ENCODE measurements at places on chromosomes 12 and 14.

DNA sequence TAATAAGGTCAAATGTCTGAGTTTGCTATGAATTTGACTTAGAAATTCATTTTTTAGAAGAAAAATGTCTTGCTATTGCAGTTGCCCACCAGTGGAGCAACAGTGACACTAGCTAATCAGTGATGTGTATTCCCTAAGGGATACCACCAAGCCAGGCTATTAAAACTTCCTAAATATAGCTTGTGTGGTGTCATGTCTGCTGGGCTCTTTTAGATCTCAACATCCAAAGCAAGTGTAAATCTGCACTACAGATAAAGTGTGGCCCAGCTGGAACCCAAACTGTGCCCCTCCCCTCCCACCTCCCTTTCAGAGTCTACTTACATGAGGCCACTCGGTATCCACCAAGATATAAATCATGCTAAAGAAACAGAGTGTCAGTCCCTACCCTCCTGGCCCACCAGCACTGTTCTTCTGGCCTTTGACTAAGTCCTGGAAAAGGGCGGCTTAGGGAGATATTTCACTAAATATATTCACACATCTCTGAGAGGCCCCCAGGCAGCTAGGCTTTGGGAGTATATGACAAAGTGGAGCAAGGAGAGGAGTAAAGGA is 53.8 kb downstream of the SLC35F4 start:
- no peak for DNase-seq

- no peak for DNase-seq
These were observed 366.4 kb downstream of the ETNK1 start for GRCh38 chr12:22991250-22991844.

DNA sequence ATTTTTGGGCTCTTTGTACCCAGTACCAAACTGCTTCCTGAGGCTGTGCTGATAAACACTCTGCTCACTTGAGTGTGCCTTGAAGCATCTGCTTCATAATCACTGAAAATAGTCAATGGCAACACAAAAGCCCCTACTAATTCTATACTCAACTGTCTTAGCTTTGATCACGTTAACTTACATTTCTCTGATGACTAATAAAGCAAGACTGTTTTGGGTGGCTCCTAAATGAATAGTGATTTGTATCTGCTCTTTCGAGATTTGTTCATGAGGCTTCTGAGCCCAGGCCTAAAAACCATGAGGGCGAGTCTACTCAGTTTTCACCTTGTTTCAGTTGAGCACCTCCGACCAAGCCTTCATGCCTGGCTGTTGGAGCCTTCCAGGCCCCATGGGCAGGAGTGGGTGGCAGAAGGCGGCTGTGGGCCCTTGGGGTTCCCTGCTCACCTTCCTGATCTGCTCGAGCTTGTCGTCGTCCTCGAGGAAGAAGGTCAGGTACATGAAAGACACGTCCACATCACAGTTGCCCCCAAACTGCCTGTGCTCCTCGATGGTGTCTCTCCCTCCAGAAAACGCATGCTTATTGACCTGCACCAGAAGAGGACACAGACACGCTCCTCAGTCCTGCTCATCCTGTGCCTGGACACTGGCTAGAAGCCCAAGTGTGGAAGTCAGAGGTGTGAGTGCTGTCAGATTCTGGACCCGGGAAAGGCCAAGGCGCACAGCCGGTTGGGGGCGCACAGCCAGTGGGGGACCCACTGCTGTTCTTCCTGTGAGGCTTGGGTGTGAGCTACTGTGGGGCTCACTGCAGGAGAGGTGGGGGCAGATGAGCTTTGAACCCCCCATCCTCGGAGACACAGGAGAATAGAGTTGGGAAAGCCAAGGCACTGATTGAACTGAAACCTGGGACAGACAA is 13.7 kb downstream of the SLC25A47 start:
- DNase-seq: no peak

GRCh38 chr12:2673966-2674810 is 120.6 kb upstream of the FKBP4 start:
- DNase-seq: no peak

GRCh38 chr14:37061697-37062096 is 110.7 kb downstream of the SLC25A21 start:
- no peak for DNase-seq

GRCh38 chr12:130835011-130835410 is 4.0 kb downstream of the STX2 start:
- no peak for DNase-seq

GRCh38 chr12:43098071-43098470 is 453.9 kb downstream of the ADAMTS20 start:
- no peak for DNase-seq

DNA sequence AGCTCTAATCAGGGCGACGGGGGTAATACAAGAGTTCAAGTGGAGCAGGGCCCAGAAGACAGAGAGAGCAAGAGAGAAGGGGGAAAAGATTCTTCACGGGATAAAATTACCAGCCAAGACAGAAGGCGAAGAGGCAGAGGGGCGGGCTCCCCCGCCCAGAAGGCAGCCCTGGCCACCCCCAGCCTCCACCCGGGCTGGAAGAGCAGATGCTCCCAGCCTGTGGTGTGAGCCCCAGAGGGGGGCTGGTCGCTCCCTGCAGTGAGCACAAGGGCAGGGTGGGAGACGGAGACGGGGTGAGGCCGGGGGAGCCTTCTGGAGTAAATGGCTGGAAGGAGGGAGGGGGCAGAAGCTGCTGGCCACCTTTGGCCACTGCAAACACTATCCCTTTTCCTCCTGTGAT is 1035.6 kb downstream of the VRK1 start:
- DNase-seq: no peak

- DNase-seq: no peak
These were observed 264.4 kb downstream of the SYT1 start for GRCh38 chr12:79128956-79129355.

DNA sequence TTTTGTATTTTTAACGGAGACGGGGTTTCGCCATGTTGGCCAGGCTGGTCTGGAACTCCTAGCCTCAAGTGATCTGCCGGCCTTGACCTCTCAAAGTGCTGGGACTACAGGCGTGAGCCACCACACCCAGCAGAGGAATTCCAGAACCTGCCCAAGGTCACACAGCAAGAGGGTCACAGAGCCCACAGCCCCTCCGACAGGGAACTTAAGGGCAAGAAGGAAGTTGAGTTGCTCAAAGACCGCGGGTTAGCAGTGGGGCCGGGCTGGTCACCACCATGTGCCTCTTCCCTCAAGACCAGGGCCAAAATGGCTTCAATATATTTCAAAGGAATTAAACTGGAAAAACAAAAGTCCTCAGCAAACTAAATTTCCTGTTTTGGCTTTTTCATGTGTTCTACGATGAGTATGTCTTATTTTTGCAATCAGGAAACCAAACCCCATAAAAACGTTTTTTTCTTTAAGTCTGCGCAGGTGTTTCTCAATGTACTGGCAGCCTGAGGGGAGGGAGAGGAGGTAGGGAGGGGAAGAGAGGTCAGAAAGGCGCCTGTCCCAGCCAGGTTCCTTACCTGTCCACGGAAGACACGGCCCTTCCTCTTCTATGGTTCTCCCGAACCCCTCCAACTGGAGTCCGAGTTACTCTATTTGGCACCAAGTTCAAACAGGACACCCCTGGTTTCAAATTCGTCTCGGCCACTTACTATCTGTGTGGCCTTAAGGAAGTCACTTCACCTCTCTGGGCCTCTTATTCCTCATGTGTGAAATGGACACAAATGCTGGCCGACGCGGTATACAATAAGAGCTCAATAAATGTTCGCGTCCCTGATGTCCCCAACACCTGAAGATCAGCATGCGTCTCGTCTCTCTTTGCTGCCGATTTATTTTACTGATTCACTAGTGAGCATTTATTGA is 778 bp downstream of the SLC8B1 start:
- DNase-seq: no peak

DNA sequence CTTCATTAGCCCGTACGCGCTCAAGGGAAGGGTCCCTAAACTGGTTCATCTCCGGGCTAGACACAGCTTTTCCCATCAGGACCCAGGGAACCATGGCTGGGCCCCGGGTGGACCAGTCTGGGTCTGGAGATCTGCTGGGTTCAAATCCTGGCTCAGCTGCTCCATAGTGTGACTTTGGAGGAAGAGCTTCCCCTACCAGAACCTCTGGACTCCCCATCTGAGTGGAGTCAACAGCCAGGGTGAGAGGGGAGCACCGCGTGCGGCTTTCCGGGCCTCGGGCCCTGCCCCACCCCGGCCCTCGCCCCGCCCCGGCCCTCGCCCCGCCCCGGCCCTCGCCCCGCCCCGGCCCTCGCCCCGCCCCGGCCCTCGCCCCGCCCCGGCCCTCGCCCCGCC is 41.2 kb downstream of the BEGAIN start:
- DNase-seq: no peak

DNA sequence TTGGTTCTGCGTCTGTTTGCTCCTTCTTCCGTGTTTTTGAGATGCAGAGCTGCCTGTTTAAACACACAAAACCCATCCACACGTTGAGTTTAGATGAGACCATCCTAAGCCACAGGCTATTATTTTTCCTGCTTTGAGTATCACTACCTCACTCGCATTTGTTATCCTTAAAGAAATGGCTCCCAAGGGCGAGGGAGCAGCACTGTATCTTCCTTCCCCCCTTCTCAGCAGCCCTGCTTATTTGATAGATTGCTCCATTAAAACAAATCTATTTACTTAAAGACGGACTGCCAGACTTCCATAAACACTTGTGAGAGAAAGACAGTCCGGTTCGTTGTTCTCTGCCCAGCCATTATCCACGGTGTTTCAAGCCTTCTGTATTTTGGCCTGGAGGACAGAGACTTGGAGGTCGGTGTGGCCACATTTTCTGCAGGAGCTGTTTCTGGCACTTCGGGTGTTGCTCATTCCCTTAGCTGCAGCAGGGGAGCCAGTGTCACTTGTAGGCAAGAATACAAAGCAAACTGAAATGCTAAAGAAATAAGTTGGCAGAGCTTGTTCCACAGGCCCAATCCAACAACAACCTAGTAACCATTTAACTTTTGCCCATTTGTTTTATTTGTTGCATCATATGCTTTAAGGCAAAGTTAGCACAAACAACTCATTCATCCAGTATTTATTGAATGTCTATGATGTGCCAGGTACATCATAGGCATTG is 275.4 kb downstream of the TTC6 start:
- DNase-seq: no peak

DNA sequence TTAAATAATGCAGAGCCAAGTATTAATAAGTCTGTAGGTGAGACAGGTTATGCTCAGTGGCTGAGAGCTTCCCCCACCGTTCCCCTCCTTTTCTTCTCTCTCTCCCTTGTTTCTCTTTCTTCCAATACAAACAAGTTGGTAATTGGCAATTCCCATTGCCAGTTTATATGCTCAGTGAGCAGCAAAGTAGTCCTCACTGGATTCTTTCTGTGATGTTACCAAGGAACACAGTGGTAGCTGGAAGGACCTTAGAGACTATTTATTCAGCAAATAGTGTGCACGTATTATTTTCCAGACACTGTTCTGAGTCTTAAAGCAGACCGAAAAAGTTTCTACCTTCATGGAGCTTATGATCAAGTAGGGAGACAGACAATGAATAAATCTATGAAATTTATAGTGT is 344.4 kb downstream of the FUT8 start:
- no peak for DNase-seq

- no peak for DNase-seq
These were observed 182.2 kb upstream of the MDGA2 start for GRCh38 chr14:47857646-47858045.

GRCh38 chr12:49863946-49864797 is 21.3 kb upstream of the BCDIN3D start:
- DNase-seq: no peak

DNA sequence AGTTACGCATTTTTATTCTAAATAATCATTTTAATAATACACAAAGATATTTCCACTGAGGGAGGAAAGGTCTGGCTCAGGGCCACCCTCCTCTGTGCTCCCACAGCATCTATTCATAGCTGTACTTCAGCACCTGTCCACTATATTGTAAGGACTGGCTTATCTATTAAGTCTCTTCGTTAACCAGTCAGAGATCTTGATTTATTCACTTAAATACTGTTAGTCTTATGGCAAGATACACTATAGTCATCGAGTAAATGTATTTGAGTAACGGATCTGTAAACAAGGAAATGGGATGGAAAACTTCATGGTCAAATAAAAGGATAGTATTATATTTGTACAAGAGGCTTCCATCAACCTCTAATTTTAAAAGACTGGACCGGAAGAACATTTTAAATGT is 54.6 kb downstream of the SPTLC2 start:
- no peak for DNase-seq

DNA sequence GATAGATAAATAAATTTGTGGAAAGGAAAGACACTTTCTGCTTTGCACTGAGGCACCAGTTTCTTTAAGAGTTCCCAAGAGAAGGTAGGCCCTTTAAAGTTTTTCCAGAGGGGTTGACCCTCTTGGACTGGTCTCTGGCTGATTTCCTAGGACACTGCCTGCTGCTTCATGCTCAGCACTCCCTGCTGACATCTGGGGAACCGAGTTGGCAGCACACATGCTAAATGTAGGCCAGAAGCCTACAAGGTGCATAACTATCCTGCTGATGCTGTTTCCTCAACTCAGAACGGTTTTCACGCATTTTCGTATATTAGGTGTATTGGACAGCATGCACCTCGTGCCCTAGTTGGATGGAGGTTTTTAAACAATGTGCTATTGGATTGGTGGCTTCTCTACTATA is 887.2 kb upstream of the SEL1L start:
- DNase-seq: no peak

GRCh38 chr12:94663071-94663470 is 12.7 kb upstream of the TMCC3 start:
- no peak for DNase-seq

GRCh38 chr14:65888677-65889076 is 476.1 kb downstream of the FUT8 start:
- no peak for DNase-seq

- no peak for DNase-seq
These were observed 110.1 kb upstream of the BTG1 start for GRCh38 chr12:92255741-92256140.

- DNase-seq: no peak
These were observed 18.1 kb downstream of the MEG3 start for GRCh38 chr14:100844082-100844408.

GRCh38 chr14:104238424-104239184 is 100.2 kb downstream of the KIF26A start:
- DNase-seq: no peak

GRCh38 chr14:85438001-85438400 is 91.9 kb upstream of the FLRT2 start:
- DNase-seq: no peak

GRCh38 chr12:24631676-24632426 is 317.1 kb downstream of the BCAT1 start:
- no peak for DNase-seq

DNA sequence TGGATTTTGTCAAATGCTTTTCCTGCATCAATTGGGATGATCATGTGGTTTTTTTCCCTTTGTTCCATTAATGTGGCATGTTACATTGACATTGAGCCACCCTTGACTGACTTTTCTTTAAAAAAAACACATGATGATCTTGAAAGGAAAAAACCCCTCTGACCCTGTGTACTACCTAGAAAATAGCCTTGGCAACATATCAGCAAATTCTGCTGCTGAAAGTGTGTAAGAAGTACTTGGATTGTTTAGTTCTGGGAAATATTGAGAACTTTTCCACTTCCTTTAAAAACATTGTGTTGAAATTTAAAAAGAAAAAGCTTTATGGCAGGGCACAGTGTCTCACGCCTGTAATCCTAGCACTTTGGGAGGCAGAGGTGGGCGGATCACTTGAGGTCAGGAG is 20.7 kb downstream of the ACACB start:
- DNase-seq: no peak
